CD8-positive, alpha-beta T cell (primary cell): ENCODE measurements at places on chromosomes 5 and 9.

- no peak for DNase-seq
Observed at GRCh38 chr5:54541823-54542783, 24.5 kb downstream of the SNX18 start.

DNA sequence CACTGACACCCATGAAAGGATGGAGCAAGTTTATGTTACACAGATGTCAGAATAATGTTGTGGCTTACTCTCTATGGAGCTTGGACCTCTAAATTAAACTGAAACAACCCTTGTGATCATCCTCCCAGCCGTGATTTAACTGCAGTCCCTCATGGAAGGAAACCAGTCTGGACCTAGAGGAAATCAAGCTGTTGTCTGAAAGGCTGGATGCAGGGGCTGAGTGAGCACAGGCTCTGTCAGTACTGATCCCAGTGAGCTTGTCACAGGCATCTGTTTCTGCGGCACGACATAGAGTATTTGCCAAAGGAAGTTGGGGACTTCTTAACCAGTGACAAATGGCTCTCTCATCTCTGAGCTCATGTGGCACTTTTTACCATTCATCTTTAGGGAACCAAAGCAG, 282.9 kb upstream of the MAP3K1 start:
- peak; percentile 13 for DNase-seq

GRCh38 chr9:3138231-3139229, 294.6 kb upstream of the PUM3 start:
- no peak for DNase-seq

- peak; percentile 25 for DNase-seq
Observed at GRCh38 chr9:97740848-97741821, 44.0 kb upstream of the XPA start.

DNA sequence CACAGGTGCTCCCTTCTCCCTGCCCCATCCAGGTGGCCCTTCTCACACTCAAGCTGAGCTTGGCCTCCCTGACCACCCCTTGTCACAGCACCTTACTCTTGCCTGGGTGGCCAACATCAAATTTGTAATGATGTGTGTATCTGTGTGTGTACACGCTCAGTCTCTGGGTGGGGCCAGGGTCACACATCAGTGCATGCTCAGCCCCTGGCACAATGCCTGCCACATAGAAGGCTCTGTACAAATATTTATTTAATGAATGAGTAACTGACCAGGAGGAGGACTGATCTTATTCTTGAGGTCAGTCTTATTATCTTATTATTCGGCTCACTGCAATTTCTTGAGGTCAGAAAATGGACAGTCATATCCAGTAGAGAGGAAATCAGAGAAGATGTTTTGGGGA, 41.3 kb upstream of the HAND1 start:
- no peak for DNase-seq

- no peak for DNase-seq
Observed at GRCh38 chr5:30436691-30437090, 756.8 kb upstream of the CDH6 start.

DNA sequence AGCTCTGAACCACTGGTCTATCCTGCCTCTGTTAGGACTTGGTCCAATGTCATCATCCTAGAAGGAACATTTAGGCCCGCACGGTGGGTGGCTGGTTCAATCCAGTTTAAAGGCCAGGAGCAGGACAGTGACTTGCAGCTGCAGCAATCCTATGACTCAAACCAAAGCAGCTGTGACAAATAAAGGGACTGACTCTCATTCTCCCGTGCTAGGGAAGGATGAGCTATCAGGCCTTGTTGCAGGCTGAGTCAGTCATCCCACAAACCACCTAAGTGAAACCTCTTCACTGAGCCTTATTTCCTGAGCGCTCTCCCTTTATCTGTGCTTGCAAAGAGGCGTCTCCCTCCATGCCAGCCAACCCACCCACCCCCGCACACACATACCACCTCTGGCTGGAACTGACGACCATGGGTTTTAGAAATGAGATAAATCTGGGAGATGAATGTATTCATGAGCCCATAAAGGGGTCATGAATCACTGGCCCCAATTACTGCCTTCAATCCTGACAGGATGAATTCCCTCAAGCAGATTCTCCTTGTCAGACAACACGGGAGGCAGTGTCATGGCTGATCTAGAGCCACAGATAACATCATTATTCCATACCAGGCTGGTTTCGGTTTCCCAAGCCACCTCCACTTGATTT, 93.4 kb downstream of the KCNIP1 start:
- DNase-seq: no peak

DNA sequence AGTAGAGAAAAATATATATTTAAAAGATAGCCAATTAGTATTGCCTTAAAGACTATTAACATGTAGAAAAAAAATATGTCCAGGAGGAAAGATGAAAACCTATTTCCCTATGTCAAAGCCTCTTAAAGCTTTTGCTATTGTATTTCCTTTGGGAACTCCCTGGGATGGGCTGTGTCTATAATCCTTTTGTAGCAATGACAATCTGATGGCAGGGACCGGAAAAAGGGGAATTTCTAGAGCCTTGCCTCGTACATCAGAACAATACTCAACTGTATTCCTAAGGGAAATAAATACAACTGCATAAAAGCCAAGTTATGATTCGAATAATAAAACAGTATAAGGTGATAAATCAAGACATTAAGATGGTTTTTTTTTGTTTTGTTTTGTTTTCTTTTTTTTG, 257.3 kb downstream of the MLLT3 start:
- no peak for DNase-seq

- no peak for DNase-seq
Observed at GRCh38 chr5:35443803-35444595, 173.7 kb upstream of the SPEF2 start.

DNA sequence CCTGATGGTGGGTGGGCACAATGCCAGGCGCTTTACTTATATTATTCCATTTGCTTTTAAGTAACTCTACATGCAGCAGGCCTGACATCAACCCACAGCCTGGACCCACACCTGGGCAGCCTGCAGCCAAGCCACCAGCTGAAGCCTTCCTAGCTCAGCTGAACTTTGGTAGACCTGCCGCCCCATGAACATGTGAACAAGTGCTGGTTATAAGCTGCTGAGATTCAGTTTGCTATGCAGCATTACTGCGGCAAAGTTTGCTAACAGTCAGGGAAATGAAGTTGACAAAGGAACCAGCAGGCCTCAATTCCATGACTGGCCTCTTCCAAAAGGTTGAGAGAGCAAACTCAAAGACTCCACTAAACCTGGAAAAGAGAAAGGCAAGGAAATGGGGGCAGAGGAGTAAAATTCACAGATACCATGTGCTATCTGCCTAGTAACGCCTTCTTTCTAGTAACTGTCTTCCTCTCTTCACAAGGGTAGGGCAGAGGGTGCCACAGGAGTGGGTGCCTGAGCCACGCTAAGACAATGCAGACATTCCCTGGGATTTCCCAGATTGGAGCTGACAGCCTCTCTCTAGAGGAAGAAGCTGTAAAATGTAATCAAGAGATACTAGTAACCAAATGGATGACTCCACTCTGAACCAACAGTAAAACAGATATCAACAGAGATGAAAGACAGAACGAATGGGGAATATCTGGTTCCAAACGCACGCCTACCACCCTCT, 2.9 kb downstream of the BOD1 start:
- DNase-seq: no peak

DNA sequence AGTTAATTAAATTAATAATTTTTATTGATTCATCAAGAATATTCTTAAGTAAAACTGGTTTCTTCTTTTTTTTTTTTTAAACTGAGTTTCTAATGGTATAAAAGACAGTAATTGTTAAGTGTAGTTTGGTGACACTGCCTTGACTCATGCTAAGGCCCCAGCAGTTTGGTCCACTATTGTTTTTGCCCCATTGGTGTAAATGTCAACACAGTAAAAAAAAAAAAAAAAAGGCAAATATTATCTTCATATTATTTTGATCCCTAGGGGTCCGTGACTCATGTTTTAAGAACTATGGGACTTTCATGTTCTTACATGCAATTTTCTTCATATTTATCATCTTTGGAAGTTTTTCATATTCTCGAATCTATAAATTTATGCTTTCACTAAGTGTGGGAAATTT, 29.2 kb upstream of the JAK2 start:
- DNase-seq: no peak

DNA sequence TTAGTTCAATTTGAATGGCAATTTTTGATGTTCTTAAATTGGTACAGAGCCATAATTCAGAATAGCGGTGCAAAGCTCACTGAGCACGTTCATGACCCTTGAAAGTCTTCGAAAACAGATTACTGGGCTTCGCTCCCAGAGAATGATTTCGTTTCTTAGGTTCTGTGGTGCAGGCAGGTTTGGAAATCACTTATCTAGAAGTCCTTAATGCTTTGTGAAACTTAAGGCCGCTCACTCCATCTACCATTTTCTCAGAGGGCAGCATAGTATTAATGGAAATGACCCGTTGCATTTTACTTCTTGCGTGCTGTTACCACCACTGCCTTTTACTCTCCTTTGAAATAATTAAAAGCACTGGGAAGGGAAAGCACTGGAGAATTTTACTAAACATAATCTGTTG, 2.9 kb upstream of the MAT2B start:
- DNase-seq: no peak

- no peak for DNase-seq
Observed at GRCh38 chr9:125439434-125440272, 178.0 kb downstream of the GAPVD1 start.

- DNase-seq: no peak
Observed at GRCh38 chr5:8633696-8634095, 764.7 kb downstream of the MTRR start.

DNA sequence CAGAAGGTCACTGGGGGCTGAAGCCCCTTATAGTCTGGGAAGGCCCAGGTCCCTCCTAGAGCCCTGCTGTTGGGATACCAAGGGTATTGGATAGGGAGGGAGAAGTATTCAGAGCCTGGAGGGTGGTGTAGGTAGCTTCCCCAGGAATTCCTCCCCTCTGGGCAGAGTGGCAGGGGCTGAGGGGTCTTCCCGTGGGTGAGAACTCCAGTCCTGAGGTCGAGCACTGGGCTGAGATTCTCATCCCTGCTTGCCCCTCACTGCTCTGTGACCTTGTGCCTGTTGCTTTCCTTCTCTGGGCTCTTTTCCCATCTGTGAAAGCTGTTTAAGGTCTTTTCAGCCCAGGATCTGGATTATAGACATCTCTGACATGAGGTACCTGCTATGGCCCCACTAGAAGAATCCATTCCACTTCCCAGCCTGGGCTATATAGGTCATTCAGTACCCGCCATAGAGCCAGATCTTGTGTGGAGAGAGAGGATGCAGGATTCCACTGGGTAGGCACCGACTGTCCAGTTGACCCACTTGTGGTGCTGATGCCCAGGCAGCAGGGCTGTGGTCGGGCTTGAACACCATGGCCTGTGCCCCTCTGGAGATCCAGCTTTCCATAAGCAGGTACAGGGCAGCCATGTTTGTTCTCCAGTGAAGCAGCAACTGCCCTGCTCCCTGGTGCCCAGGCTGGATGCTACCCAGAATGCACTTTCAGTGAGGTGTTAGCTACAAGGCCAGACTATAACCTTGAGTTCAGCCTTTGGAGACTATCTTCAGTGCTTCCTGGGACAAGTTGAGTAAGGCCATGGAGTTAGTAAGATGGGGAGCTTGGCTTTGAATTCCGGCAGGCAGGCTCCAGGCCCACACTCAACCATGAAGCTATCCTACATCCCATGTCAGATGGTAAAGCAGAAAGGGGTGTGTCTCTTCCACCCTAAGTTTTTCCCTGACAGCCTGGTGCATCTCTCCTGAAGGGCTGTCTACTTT, 60.1 kb downstream of the AMBP start:
- no peak for DNase-seq

GRCh38 chr5:27773636-27774035, 735.2 kb upstream of the CDH9 start:
- no peak for DNase-seq

- DNase-seq: no peak
Observed at GRCh38 chr9:37031902-37032301, 2.2 kb downstream of the PAX5 start.

DNA sequence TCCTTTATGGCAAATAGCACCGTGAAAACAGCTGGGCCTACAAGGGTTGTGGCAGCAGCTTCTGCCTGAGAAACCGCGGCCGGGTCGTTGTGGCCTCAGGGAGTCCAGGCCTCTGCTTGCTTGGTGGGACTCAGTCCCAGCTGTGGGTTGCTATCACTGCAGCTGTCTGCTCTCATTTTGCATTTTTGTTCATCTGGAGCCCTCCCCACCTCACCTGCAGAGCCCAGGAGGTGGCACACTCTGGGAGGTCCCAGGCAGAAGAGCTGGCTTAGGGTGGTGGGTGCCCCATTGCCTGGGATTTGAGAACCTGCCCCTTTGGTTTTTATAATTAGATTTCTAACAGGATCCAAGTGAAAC, 138.4 kb downstream of the GADD45G start:
- DNase-seq: no peak

DNA sequence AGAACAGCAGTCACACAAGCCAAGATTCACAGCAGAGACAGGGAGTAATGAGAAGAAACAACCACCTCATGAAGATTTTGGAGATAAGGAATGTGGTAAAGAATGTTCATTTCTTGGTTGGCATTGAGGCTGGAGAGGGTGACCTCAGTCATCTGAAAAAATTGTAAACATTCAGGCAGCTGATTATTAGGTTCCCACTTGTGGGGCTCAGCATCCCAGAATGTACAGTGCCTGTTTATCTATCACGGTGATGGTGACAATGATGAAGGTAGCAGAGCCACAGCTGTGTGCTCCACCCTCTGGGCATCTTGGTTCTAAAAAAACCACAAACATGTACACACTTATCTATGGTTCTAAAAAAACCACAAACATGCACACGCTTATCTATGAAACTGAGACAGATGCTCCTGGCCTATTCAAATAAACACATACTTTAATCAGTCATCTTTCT, 143.9 kb upstream of the MOCS2 start:
- no peak for DNase-seq

DNA sequence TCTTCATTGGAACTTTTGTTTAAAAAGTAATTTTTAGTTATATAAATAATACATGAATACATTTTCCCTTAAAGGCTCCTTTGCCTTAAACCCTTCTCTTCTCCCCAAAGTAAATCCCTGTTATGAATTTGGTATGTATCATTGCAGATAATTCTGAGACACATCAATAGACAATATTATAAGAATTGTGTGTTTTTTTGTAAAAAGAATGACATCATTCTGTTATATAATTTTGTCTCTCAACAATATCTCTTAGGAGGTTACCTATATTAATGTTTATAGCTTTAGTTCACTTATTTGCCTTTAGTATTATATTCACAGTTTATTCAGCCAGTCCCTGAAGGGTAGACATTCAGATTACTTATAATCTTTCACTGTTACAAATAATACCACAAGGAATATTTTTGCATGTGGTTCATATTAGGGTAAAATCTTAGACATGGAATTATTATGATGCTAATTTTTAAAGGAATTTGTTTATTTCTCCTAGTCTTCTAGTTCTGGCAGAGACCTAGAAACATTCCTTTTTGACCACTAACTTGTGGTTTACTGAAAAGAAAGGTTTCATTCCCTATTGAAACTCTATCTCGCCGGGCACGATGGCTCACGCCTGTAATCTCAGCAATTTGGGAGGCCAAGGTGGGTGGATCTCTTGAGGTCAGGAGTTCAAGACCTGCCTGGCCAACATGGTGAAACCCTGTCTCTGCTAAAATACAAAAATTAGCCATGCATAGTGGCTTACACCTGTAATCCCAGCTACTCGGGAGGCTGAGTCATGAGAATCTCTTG, 105.6 kb downstream of the KCTD16 start:
- DNase-seq: no peak
